Sciatic nerve (tissue), 2 donors: ENCODE measurements at places on chromosomes 11 and 22.

GRCh38 chr11:46800177-46800576, 45.9 kb downstream of the CKAP5 start:
- no peak for DNase-seq

DNA sequence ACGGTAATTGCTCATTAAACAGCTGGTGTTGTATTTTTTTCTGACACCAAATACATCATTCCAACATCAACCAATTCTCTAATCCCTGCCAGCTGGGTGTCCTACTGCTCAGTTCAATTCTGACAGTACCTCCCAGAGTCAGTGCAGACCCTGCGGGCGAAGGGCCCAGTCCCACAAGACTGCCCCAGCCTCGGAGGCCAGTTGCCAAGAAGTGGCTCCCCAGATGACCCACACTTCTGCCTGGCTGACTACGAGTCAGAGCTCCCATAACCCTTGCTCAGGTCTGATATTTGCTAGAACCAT, 147.2 kb downstream of the CTTN start:
- no peak for DNase-seq

DNA sequence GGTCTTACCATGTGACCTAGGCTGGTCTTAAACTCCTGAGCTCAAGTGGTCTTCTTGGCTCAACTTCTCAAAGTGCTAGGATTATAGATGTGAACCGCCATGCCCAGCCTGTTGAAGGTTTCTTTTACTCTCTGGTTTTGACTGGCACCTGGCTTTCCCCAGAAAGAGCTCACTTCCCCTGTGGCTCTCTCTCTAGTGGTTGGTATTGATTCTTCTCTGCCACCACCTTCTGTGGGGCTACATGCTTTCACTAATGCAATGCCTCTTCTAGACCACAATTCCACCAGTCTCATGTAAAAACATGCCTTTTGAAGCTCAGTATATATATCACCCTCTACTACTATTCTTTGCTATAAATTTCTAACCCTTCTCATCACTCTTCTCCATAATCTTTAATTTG, 67.2 kb downstream of the CCDC83 start:
- DNase-seq = no peak

GRCh38 chr11:59053387-59053786, 32.7 kb upstream of the GLYATL1B start:
- peak; percentile 82 for DNase-seq

DNA sequence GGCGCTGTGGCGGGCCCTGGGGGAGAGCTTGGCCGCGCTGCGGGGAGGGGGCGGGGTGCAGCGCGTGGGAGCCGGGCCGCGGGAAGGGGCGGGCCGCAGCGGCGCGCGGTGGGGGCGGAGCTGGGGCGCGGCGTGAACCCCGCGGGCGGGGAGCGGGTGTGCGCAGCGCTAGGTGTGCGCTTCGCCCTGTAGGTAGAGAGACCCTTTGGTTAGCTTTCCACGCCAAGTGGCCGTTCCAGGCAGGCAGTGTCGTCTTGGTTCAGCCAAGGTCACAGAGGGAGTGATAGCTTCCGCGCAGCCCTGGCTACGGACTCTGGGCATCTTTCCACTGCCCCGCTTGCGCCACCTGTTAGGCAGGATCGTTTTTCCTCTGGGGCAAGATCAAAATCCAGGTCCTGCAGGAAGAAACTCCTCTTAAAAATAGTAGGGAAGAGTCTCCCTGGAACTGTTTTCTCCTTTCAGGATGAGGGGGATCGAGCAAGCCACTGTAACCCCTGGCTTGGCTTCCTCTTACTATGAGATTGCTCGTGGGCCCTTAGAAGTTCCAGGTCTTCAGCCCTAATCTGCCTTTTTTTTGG, 434 bp downstream of the BANF1 start:
- DNase-seq = no peak
